ENCODE measurements at places on chromosomes 5 and 9. TPM values are rescaled to one million over a fixed set of nuclear protein-coding genes. Genes with fewer than 3 reads are reported as not detected.

DNA sequence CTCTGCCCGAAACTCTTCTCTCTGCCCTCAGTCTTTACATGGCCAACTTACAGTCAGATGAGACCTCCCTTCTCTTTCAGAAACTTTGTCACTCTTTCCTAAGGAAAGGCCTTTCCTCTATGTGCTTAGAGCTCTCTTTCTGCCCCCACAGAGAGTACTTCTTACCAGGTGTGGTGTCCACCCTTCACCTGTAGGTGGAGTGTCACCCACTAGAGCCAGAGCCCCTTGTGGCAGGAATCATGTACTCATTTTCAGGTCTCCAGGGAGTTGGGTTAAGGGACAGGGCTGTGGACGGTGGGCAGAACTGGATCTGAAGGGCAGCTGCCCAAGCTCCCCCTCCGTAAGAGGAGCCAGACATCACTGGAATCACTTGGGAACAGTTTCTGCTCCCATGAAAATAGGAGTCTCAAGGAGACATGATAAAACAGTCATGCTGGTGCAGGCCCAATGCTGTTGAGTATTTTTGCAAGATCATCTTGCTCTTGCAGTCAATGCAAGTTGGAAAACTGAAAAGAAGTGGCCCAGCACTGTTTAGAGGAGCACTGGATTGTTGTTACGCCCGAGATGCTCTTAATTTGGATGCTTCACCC lies 436.7 kb downstream of the ZSWIM6 start:
- DNase-seq: peak; percentile 9

GRCh38 chr5:138944527-138945322 lies 69.6 kb upstream of the LRRTM2 start:
- no peak for DNase-seq

DNA sequence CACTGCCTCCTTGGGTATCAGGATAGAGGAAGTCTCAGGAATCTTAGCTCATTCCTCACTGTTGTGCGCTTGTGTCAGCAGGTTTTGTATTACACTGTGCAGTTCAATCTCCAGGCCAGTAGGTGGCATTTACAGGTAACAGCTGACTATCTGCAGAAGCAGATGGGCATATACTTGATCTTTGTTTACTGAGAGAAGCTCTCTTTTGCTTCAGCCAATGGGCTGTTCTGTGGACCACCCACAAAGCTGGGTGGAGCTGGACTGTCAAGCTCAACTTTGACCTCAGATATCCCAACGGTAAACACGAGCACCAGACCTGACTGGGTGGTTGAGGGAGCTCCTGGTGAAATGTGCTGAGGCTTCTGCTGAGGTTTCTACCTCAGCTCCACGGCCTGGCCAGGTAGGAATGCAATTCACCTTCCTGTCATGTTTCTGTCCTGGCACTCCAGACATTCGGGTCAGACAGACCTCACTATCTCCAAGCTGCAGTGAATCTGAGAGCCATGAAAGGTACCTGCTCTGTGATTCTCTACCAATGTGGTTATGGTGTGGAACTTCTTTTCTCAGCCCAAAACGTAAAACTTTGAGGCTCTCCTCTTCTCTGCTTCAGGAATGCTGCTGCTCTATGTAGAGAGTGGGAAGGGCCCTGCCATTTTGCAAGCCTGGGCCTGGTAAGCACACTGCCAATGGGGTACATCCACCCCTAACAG lies 167.9 kb upstream of the ACTBL2 start:
- peak; percentile 19 for DNase-seq

- no peak for DNase-seq
These were observed 16.5 kb upstream of the SEC16A start for GRCh38 chr9:136499071-136499934.

DNA sequence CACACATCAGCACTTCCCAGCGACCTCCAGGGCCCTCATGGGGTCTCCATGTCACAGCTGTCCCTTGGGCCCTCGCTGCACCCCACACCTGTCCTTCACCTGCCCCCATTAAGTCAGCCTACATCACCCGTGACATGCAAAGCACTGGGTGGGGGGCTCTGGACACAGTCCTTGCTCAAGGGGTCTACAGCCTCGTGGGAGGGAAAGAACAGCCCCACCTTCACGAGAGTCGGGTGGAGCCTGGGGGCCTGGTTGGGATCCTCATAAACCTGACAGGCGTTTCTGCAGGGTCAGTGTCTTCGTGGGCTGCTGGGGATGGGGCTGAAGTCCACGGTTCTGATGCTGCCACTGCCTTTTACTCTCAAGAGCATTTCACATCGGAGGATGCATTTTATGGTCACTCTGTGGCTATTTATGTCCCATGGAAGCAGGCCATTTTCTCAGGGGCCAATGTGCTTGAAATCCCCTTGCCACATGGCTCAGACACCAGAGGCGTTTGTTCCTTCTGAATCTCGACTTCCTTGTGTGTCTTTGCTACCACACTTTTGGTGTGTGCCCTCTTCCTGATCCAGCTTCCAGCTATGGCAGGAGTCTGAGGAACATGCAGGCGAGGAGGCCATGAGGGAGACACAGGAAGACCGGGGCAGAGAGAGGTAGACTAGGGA lies at the start of gene OR2V1:
OR2V1 (minus strand) TSS at position 338 of the 665 bp plus-strand sequence. CDS start 5,865 bp downstream, outside the sequence.
- DNase-seq: no peak

DNA sequence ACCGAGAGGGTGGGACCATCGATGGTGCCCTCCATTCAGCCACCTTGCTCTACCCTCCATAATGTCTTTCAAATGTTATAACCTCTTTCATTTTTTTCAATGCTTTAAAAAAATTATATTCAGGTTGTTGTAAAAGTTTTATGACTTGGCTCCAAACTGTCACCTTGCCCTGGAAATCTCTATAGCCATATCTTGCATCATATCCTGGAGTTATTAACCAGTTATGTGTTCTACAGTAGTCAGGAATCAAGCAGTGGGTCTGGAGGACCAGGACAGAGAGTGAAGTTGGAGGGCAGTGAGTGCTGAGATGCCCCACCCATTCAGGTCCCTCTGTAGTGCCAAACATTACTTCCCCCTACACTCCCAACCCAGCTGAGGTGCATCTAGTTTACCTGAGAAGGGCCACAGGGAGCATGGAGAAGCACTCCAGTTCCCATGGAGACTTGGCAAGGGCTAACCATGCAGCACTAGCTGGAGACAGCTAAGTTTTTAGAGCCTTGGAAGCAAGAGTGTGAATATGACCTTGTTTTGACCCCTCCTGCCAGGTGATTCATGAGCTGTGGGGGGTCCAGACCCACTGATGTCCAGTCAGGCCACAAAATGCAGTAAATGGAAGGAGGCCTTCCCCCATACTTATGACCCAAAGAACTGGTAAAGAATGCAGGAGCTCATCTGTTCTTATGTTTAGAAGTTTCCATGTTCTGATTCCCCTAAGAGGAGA lies 5.5 kb downstream of the IFNA8 start:
- DNase-seq: no peak

DNA sequence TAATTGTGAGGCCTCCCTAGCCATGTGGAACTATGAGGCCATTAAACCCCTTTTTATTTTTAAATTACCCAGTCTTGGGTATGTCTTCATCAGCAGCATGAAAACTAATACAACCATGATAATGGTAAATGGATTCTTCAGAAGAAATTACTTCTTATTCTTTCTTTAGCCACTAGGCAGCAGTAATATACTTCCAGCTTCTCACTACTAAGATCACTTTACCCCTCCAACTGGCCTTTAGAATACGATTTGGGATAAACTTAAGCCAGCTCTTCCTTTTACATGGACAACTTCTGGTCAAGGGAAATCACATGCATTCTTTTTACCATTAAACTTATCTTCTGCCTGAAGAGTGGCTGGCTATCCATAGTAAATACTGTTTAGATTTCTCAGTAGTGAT lies 355.4 kb downstream of the MAN2A1 start:
- no peak for DNase-seq

DNA sequence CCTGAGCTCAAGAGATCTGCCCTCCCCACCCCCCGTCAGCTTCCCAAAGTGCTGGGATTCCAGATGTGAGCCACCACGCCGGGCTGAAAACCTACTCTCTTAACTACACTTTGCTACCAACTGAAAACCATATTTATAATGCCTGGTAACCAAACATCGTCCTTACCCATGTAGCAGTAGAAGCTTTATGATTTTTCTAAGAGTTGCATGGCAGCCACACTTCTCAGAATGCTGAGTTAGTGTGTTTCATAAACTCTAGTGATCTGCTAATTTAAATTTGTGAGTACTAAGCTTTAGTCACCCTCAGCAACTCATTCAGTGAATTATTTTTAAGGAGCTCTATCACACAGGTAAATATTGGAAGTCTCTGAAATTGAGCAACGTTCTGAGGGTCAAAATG lies 478.4 kb downstream of the KDM4C start:
- DNase-seq: no peak

GRCh38 chr9:111004936-111005335 lies 33.3 kb downstream of the LPAR1 start:
- no peak for DNase-seq

DNA sequence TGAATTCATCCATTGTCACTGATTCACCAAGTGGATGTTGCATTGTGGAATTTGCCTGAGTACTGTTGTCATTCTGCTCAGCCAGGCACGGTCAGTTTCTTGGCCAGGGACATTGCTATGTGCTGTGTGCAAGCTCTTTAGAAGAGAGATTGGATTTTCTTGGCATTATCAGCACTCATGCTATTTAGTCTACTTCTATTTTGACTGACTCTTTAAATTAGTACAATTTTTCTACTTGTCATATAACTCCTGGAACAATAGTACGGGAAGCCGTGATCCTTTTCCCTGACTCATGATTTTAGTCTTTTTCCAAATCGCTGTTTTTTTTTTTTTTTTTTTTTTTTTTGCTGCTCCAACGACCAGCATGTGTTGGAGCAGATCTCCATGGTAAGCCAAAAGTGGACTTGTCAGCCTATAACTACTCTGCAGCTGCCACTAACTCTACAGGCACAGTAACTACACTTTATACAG lies 129.7 kb downstream of the CDC42SE2 start:
- DNase-seq: no peak

DNA sequence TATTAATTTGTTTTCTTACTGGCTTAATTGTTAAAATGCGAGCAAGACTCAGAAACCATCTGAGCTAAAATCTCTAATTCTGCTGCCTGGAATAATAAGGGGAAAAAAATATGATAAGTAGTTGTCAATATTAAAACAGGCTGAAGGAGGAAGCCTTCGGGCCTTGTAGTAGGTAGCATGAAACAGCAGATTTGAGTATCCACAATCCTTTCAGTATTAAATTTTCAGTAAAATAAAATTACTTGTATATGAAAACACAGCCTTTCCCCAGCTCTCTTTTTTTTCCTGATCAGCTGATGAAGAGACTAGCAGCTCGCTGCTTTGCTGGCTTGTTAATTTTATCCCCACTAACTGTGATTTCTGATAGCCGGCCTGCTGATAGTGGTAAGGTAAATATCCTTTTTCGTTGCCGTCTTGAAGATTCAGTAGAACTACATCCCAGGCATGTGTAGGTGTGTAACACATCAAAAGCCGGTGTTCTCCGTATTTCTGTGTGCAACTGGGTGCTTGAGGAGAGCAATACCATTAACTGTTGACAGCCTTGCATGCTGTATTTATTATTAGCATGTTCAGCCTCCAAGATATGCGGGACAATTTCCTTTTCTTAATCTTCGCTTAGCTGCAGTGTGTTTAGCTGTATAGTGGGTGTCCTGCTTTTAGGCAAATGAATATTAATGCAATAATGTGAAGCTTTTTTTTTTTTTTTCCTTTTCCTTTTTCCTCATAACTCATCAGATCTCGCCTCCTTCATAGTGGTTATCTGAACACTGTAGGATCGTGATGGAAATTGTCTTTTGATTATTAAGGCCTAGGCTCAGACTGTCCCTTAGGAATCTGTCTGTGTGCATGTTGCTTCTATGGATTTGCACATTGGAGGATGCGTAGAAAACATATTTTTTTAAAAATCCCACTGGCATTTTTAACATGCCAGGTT lies 144.6 kb downstream of the SMARCA2 start:
- DNase-seq: no peak

DNA sequence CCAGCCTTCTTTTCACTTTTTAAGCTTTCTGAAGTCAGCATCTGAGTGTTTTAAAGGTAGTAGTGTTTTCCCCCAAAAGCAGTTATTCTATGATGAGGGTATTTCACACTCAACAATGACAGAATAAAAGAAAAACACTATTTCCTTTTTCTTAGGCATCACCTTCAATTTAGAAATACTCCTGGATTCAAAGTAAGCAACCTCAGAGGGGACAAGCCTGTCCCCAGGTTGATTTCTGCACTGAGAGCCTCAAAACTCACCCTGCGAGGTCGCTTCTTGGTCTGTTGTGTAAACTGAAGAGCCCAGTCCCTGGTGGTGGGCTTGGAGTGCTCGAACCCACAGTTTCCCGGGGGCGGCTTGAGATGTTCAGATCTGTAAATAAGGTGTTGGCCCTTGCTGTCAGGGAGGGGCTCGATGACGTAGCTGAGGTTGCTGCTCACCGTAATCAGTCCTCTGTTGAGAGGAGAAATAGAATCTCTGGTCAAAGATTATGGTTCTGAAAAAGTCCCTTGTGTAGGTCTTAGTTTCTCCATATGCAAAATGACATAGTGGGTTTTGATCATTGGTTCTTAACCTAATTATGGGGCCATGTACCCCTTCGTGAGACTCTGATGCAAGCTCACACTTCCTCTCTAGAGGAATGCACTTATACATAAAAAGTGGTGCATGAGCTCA lies 55.9 kb downstream of the ADAM19 start:
- peak; percentile 37 for DNase-seq

DNA sequence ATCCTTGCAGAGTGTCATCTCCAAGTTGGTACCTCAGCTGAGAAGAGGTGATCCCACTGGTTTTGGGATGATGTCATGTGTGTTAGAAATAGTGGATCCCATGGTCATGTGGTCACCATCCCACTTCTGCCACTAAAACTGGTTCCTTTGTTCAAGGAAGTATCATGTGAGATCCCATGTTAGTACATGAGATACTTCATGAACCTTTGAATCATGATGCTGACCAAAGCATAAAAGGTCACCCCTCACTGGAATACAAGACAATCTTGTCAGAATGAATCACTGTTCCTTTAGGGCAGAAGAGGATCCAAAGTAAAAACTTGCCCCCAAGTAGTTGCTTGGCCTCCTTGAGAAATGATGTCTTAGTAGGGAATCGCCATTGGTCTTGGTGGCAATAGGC lies 150.9 kb upstream of the MOCS2 start:
- DNase-seq: no peak

URM1 gene
- 37.5 TPM for total RNA-seq

IFNW1 gene
- total RNA-seq: not detected

LPAR1 gene
- total RNA-seq: 27.1 TPM

FAT2 gene
- total RNA-seq: not detected

TICAM2 gene
- not detected for total RNA-seq

NRARP gene
- 343 TPM for total RNA-seq

DDX4 gene
- total RNA-seq: not detected

Measured in transverse colon (tissue), 4 donors.